ENCODE measurements at places on chromosomes 6 and 20.

GRCh38 chr20:57993716-57994431 lies 234.6 kb downstream of the ANKRD60 start:
- no peak for DNase-seq

DNA sequence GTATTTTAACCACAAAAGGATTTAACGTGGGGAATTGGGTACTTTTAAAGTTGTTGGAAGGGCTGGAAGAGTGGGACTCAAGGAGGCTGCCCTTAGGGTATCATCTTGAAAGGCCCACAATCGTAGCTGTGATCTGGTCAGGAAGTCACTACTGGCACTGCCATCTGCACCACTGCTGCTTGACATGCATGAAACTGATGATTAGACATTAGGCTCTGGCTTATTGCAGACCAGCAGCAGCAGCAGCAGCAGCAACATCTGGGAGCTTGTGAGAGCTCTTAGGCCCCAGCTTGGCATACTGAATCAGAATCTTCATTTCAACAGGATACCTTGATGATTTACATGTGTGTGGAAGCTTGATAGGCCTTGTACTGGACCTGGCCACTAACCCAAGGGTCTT lies 68.6 kb downstream of the PHF20 start:
- DNase-seq: no peak

DNA sequence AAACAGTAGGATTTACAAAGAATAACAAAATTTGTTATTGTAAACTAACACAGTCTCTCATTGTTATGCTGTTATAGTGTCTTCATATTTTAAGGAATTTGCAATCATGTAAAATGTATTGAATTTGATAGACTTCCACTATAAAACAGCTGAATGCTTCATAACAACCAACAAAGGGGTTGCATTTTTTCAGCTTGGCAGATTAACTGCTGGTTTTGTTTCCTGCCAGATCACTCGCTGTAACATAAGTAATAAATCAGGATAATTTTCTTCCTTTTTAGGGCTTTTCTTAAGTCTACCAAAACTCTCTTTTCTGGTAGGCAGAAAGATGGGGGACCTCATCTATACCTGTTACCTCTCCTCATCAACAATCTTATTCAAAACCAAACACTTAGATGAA lies 169.8 kb downstream of the SAMD5 start:
- no peak for DNase-seq

GRCh38 chr6:105769197-105769596 lies 316.9 kb upstream of the PRDM1 start:
- no peak for DNase-seq

GRCh38 chr20:3364323-3365013 lies 43.0 kb downstream of the DNAAF9 start:
- no peak for DNase-seq
